ENCODE measurements at places on chromosomes 5 and 9.

GRCh38 chr9:15531380-15531779, 20.6 kb upstream of the PSIP1 start:
- DNase-seq: no peak

DNA sequence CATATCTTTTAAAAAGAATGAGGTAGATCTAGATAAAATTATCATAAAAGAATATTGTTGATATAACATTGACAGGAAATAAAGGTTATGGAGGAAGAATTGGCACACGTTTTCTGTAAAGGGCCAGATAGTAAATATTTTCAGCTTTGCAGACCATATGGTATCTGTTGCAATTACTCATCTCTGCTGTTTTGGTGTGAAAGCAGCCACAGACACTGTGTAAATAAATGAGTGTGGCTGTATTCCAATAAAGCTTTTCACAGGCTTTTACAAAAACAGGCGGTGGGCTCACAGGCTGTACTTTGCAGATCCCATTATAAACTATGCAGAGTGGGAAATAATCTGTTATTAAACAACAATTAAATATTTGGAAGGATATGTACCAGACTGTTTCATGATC, 87.4 kb downstream of the SGCD start:
- peak; percentile 45 for DNase-seq

GRCh38 chr9:4138781-4139180, 161.1 kb downstream of the GLIS3 start:
- no peak for DNase-seq

DNA sequence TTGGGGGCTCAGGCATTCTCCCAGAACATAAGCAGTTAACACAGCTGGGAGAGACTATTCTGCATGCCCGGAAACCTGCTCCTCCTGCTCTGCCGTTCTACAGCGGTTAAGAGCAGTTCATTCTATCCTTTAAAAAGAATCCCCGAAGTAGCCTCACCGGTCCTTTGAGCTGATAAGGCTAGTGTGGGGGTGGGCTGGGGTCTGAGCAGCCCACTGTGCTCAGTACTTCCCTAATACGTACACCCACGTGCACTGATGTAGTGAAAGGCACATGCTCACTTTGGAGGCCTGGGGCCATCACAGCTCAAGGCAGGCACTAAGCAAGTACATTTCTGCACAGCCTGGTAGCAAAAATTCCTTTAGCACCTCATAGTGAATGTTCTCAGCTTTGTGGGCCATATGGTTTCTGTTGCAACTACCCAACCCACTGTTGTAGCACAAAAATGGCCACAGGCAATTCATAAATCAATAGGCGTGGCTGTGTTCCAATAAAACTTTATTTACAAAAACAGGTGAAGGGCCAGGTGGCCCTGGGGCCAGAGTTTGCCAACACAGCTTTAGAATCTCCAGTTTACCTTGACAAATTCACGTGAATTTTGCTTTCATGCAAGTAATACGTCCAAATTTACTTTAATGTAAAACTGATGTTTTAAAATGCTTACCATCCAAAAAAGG, 136.4 kb downstream of the ZNF354C start:
- no peak for DNase-seq

All from fibroblast of skin of abdomen (primary cell).